ENCODE measurements at places on chromosomes 4 and X. TPM values are rescaled to one million over a fixed set of nuclear protein-coding genes. Genes with fewer than 3 reads are reported as not detected.

DNA sequence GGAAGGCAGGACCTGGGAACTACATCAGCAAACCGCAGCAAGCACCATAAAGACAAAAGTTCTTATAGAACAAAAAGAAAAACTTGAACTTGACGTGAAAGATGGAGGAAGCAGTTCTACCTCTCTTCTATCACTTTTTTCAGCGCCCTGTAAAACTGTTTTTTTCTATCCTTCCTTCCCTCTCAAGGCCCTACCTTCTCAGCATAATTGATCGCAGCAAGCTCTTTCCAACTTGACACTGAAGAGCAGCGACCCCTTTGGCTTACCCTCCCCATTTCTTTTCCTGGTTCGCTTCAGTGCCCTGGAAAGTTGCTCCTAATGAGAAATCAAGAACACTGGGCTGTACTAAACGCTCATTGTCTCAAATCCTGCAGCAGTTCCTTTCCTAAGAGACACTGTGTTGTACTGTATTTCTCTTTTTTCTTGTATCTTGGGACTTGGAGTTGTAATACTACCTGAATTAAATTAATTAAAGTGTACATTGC, 150.6 kb upstream of the SLC4A4 start:
- DNase-seq: no peak

CTAG1A gene
- not detected for polyA plus RNA-seq

DNA sequence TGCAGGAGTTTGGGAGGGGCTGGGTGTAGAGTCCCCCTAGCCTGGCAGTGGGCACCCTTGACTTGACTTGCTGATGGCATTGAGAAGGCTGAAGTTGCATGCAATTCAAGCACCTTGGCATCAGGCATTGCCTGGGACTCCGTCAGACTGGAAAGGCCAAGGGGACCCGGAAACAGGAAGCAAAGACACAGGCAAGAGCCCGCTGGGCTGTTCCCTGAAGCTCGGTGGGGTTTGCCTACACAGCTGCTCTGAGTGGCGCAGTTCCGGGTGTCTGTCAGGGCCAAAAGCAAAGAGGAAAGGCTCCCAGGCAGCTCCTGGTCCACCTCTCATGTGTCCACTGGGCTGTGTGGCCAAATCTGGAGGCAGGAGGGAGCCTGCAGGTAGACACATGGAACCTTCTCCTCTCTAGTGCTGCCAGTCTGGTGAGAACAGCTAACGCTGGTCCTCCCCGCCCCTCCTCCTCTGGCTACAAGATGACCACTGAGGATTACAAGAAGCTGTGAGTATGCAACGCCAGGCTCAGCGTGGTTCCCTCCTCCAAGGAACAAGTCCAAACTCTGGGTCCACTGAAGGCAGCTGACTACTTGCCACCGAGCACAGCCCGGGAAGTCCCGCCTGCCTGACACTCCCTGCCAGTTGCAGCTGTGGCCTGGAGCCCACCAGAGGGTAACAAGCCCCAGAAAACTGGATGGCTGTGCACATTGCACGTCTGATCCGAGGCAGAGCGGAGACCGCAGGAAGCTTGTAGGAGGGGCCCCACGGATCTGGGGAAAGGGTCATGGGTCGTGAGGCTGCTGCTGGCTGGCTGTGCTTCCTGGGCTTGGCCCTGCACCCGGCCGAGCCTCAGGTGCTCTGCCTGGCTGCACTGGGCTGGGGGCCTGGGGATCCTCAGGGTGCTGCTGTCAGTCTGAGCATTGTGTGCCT, 20.1 kb downstream of the ZNF185 start:
- no peak for DNase-seq

DNA sequence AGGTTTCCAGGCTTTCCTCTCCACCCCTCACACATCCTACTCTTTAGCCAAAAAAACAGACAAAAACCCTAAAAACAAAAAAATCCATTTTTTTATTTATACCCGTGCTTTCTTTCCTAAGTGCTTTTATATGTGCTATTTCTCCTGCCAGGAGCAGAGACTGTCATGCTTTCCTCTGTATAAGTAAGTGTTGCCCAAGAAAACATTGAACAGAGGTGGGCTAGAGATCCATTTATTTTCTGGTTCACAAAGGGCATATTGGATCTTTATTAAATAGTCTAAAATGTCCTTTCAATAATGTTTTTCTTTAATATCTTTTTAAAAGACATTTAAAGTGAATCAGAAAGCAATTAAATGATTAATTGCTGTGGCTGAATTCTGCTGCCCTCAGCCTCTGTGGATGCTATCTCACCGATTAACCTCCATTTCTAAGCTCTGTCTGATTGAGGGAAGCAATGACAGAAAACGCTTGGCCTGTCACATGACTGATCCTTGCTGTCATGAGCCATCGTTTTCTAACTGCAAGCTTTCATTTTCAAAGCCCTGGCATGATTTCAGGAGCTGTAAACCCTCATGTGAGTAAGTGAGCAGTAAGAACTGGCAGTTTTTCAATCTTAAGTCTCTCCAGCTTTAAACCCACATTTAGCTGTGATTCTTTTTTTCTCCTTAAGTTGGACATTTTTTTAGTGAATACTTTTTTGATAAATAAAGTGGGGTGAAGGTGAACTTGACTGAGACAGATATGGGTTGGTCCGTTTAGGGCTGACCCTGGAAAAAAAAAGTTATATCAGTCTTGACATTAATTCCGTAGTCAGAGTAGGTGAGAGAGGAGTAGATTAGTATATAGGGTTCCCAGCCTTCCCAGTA, 180.7 kb upstream of the PGRMC2 start:
- DNase-seq: peak; percentile 50

- no peak for DNase-seq
Measured at GRCh38 chr4:7995135-7995534, 55.5 kb upstream of the AFAP1 start.

All from forelimb muscle (tissue), 1 donor.